Stimulated activated CD4-positive, alpha-beta T cell treated with anti-CD3 and anti-CD28 coated beads, Interleukin-1b, Interleukin-23, amount 100 ng/mL, for 1 hour (primary cell): ENCODE measurements at places on chromosomes 2 and 18.

GRCh38 chr2:45882707-45883602 is 231.5 kb downstream of the PRKCE start:
- no peak for DNase-seq

DNA sequence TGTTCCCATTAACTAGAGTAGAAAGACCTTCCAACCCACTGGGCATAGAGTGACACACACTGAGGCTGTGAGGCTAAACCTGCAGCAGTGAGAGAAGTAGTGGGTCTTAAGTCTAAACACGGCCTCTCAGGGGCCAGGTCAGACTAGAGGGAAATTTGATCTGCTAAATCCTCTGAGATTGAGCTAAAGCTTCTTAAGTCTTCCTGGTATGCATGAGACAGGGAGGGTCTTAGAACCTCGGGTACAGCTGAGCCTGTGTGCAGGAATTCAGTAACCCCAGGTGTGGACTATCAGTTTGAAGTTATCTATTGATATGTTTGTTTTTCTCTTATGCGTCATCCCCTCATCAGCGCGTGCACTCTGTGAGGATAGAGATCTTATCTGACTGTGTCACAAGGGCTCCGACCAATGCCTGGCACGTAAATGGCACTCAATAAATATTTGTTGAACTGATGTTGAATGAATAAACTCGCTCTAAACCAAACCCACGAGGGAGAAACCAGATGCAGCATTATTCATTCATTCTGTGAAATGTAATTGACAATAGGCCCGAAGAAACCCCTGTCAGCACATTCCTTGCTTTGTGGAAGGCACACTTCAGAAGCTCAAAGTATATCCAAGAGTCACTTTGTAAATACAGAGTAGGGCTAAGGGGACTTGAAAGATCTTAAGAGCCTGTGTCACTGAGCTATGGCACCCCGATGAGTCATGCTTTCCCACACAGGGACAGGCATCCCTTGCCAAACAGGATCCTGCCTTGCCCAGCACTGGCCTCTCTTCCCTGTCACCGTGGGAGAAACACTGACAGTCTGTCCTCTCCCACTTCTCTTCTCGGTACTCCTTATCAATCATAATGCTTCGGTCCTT is 21.7 kb upstream of the RAB10 start:
- DNase-seq = no peak

GRCh38 chr2:29074411-29074810 is at the start of gene PCARE:
TSS of gene PCARE (minus strand) at chr2:29074523. CDS start at chr2:29074261, 262 bp downstream.
- DNase-seq = no peak

- no peak for DNase-seq
Measured at GRCh38 chr2:64823794-64824193, 165.4 kb upstream of the SLC1A4 start.

DNA sequence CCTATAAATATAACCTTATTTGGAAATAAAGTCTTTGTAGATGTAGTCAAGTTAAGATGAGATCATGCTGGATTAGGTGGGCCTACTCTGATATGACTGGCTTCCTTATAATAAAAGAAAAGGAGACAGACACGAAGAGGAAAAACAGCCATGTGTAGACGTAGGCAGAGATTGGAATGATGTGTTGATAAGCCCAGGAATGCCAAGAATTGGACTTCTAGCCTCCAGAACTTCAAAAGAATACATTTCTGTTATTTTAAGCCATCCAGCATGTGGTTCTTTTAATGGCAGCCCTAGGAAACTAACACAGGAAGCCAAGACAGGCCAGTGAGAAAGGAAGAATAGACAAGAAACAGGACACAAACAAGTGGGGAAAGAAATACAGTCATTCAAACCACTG is 68.6 kb downstream of the NYAP2 start:
- DNase-seq = no peak

- no peak for DNase-seq
Measured at GRCh38 chr2:16315908-16316307, 349.7 kb downstream of the CYRIA start.

GRCh38 chr2:71299507-71299906 is 32.1 kb upstream of the ZNF638 start:
- DNase-seq = no peak

- no peak for DNase-seq
Measured at GRCh38 chr2:47992671-47993070, 86.4 kb upstream of the FBXO11 start.

GRCh38 chr2:191710411-191710900 is 32.5 kb downstream of the NABP1 start:
- DNase-seq = no peak

- no peak for DNase-seq
Measured at GRCh38 chr2:146666340-146666739, 1178.5 kb upstream of the ACVR2A start.

DNA sequence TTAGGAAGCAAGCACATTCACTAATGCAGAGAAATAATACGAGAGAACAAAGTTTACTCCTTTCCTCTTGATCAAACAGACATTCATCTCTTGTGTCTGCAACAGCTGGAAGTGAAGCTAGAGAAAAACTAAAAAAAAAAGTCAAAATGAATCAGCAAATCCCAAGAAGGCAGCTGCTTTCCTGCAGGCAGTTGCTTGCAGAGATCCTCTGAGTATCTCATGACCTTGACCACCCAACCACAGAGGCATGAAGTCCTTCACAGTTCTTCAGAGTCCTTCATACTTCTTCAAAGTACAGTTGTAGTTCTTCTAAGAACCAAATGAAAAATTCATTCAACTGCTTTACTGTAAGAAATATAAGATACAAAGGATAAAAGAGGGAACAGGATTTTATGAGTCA is 97.2 kb upstream of the ACVR1C start:
- DNase-seq = no peak

GRCh38 chr2:134041877-134042276 is 212.0 kb upstream of the MGAT5 start:
- no peak for DNase-seq

DNA sequence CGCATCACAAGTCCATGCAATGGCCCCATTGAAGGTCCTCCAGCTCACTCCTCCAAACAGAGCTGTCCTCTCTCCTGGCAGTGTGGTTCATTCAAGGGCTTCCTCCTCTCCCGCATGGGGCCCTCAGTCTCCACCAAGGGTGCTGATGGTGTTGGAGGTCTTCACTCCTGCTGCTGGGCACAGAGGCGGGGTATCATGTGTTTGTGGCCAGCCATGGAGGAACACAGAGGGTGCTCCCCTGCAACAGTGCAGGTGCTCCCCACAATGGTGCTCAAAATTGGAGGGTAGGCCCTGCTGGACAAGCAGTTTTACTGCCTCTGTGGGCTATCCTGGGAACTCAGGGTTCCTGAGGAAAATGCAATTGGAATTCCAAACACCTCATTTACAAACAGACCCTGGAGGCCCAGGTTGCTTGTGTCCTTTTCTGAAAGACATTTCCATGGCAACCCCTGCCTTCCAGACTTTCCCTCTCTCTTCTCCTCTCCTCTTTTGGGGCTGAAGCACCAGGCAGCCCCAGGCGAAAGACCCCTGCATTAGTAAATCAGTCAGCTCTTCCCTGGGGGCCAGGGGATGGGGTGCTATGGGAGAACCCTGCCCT is 256.0 kb downstream of the HAUS1 start:
- no peak for DNase-seq

DNA sequence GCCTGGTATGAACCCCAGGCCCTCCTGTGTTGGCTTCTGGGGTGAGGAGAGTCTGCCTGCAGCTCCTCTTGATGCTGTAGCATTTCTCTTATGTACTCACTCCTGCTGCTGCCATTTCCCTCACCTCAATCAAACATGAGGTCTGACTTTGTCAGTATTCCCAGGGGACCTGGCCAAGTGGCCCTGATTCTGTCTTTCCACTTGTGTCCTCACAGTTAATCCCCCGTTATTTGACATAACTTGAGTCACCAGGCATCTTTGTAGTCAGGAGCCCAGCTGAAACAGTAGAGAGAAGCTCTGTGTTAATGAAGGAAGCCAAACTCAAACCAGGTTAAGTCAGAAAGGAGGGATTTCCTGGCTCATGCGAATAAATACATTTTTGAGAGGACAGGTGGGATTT is 55.0 kb downstream of the SLC9A2 start:
- DNase-seq = no peak

DNA sequence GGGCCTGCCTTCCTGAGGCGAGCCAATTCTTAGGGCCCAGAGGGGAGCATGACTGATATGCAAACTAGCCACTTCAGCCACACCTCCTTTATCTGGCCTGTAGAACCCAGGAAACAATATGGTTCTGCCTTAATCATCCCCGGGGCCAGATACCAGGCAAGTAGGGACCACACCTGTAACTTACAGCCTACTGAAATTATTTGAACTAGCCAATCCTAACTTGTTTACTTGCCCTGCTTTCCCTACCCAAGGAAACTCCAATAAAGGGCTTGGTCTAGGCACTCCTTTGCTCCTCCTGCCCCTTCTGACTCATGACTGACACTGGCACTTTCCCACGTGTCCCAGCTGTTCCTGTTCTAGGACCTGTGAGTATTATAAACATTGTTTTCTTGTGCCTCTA is 57.6 kb downstream of the MYOM1 start:
- DNase-seq = no peak

- no peak for DNase-seq
Measured at GRCh38 chr2:102001767-102002142, 10.0 kb downstream of the IL1R2 start.

DNA sequence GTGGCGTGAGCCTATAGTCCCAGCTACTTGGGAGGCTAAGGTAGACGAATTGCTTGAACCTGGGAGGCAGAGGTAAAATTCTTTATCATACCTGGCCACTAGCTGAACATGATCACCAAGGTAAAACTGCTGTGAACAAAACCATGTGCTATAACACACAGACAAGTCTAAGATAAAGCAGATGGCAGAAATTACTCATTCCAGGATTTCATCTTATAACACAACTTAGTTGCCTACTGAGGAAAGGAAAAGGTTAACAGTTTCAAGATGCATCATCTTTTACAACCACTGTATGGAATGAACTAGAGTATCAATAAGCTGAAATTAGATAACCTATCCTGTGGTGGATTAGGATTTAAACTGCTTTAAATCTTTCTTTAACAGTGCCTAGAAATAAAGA is 8.3 kb downstream of the ARL5A start:
- DNase-seq = no peak

DNA sequence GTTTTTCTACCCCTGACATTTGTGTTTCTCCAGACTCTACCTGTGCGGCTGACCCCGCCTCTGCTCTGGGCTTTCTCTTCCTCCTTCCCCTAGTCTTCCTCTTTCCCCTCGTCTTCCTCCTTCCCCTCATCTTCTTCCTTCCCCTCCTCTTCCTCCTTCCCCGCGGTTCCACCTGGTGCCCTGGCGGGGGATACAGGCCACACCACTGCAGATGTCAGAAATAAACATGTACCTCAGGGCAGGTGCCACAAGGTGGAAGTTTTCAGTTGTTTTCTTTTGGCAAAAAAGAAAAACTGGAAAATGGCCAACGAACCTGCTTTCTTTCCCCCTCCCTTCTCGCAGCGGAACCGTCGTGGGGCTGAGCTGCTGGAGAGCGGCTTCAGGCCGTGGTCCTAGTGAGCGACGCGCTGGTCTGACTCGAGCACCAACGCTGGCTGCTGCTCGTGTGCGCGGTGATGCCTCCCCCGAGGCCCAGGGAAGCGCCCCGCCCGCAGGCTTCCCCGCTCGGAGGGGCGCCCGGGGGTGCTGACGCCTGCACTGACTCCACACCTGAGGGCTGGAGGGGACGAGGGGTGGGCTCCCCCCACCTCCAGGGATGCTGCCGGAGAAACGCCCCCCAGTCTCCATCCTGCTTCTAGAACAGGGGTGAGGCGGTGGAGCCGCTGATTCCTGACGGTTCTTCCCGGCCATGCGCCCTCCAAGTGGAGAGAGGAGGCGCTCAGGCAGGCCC is 83.7 kb upstream of the ZNF516 start:
- no peak for DNase-seq
